ENCODE measurements at places on chromosomes 1 and 21.
A peak's percentile ranks its signal among the peaks of the same experiment; 100 is the strongest.

DNA sequence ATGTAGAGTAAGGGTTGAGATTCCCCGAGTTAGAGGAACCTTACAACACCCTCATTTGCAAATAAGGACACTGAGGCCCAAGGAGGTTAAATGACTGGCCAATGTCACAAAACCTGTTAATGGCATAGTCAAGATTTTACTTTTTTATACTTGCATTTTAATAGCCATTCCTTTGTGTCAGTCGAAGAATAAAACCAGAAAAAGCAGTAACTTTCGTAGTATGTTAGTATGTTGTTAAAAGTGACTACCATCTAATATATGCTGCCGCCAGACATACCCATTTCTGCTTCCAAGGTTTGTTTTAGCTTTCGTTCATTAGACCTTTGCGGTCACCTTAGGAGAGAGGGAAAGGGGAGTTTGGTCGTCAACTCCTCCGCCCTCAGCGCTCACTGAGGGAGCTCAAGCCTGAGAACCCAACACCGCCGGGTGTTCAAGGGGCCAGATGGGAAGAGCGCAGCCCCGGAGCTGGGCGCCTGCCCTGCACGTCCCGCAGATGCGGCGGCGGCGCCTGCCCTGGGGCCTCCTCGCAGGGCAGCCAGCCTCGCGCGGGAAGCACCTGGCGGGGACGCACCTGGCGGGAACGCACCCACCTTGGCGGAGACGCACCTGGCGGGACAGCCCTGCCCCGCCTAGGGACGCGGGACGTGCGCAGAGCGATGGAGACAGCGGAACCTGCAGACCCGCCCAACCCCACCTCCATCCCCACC, 466 bp downstream of the VPS26C start:
- DNase-seq = peak; percentile 13

- DNase-seq = no peak
Observed at GRCh38 chr1:241079047-241079446, 278.0 kb downstream of the RGS7 start.

GRCh38 chr1:200128081-200128480, 100.6 kb downstream of the NR5A2 start:
- no peak for DNase-seq

GRCh38 chr1:44035726-44036408, 4.6 kb upstream of the SLC6A9 start:
- no peak for DNase-seq

GRCh38 chr1:99331636-99332035, 67.3 kb downstream of the PLPPR4 start:
- DNase-seq = no peak

- no peak for DNase-seq
Observed at GRCh38 chr1:27350663-27351540, 9.1 kb downstream of the SYTL1 start.

DNA sequence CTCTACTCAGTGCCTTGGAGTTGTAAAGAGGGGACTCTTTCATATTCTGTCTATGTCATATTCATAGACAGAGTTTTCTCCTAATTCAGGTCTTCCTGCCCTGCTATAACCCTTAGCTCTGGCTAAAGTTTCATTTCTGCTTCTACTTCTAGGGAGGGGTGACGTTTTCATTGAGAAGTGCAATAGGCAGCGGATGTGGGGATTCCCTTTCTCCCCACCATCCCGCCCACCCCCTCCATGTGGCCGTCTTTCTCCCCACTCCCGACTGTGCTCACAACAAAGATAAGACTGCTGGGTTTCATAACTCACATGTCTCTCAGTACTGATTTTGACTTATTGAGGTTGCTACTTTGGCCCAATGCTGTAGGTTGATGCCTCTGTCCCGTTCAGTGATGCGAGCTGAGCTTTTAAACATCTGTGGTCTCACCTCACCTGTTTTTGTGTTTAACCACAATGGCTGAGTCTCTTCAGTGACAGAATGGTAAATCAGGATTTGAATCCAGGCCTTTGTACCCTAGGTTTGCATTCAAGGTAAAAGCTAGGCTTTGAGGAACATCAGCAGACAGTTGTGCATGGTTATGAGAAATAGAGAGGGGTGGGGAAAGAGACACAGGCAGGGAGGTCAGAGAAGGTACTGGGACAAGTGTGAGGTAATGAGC, 7.8 kb upstream of the KIF14 start:
- DNase-seq = no peak

GRCh38 chr1:165315481-165315880, 41.0 kb downstream of the LMX1A start:
- DNase-seq = no peak

DNA sequence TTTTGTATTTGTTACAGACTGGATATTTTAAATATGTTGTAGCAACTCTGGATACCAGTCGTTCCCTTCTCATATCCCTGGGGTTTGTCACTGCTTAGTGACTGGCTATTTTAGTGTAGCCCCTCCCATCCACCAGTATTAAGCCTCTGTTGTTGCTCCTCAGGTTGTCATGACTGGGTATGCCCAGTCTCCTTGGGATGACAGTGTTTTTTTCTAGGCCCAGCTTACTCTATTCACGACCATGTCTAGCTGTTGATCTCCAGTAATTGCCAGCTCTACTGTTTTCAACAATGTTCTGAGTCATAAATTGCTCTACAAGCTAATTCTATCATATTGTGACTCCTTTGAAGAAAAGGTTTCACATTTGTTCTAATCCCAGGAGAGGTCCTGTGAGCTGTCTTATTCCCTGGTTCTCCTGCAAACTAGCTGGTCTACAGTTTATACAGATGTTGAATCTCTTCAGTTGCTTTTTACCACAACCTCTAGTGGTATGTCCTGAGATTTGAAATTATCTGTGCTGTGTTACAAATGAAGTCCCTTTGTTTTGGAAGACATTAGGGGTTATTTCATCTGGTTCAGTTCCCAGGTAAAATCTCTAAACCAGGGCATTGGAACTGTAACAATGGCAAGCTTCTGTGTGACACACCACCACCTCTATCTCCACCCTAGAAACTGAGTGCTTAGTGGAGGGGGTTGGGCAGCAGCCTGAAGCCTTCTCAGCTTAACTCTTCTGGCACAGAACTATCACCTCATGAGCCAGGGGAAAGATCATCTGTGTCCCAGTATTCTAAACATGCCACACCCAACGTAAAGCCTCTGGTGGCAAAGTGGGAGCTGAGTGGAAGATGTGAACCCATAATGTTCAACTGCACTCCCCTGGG, 124.6 kb downstream of the TRIM33 start:
- DNase-seq = no peak

DNA sequence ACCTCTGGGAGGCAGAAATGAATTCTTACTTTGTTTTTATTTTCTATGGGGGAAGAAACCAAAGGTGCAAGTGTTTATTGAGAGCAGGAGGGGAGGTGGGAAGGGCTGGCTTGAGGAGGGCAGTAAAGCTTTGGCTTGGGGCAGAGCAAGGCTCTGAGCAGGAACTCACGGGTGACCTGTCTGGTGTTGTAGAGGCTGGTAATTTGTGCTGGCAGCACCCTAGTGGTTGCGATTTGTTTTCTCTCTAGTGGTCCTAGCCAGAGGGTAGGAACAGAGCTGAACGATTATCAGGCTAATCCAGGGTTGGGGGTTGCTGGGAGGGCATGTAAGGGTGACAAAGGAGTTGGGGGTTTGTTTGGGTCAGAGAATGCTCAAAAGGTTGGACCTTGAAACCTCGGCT, 16.6 kb downstream of the TMCC2 start:
- DNase-seq = no peak

DNA sequence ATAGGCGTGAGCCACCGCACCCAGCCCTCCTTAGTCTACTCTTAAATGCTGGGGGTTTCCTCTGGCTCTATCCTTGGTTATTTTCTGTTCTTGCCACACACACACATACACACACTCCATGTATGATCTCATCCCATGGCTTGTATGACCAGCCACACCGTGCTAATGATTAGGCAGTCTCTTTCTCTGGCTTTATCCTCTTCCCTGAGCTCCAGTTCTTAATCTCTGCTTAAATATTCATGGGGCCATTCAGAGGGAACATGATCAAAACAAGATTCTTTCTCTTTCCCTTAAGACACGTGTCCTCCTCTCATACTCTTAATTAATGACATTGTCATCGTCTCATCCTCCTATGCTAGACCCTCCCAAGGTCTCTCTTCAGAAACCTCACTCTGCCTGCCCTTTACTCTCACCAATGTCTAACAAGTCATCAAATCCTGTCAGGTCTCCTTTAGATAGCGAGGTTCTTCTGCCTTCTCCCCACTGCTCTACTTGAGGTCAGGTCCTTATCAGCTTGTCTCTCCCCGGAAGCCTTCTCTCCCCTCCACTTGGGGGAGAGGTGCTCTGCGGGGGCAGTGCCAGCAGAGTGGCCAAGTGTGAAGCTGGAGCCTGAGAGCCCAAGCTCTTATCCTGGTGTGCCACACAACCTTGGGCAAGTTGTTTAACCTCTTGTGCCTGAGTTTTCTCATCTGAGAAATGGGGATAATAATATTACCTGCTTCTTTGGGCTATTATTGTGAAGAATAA, 83.0 kb upstream of the GNG12 start:
- DNase-seq = no peak

DNA sequence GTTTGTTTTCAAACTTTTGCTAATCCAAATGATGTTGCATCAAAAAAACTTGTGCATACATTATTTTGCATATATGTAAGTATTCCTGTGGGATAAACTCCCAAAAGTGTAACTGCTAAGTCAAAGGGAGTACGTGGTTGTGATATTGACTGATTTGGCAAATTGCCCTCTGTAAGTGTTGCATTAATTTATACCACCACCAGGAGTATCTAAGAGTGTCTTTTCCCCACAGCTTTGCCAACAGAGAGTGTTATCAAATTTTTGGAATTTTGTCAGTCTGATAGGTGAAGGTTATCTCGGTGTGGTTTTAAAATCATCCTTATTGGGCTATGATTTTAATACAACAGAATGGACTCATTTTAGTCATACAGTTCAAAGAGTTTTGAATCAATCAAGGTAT, 30.1 kb upstream of the PARP1 start:
- DNase-seq = no peak

DNA sequence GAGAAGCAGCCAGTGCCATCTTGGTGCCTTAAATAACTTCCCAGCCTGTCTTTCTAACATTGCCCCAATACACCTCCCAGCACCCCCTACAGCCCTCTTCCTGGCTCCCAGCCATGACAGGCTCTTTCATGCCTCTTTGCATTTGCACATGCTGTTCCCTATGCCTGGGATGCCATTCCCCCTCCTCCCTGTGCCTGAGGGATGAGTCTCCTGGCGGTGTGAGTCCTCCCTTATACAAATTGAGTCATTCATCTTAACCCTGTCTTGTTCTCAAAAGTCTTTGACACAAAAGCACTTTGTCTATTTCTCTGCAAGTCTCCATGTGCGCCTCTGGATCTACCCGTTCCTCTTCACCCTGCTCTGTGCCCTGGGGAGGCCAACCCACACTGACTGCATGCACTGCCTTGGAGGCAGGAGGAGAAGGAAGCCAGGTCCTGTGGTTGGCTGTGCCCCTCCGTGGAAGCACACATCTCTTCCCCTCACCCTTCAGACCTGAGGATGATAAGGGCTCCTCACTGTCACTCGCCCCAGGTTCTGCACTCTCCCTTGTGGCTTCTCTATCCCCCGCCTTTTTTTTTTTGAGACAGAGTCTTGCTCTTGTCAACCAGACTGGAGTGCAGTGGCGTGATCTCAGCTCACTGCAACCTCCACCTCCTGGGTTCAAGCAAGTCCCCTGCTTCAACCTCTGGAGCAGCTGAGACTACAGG, 25.1 kb downstream of the CDCP2 start:
- DNase-seq = no peak

GRCh38 chr1:92679980-92680379, 104.9 kb downstream of the EVI5 start:
- DNase-seq = no peak

GRCh38 chr1:24849672-24850295, 80.3 kb downstream of the RUNX3 start:
- peak; percentile 48 for DNase-seq

GRCh38 chr1:8417625-8418024, 99.7 kb downstream of the SLC45A1 start:
- no peak for DNase-seq

- no peak for DNase-seq
Observed at GRCh38 chr1:198330982-198331615, 174.3 kb downstream of the NEK7 start.

DNA sequence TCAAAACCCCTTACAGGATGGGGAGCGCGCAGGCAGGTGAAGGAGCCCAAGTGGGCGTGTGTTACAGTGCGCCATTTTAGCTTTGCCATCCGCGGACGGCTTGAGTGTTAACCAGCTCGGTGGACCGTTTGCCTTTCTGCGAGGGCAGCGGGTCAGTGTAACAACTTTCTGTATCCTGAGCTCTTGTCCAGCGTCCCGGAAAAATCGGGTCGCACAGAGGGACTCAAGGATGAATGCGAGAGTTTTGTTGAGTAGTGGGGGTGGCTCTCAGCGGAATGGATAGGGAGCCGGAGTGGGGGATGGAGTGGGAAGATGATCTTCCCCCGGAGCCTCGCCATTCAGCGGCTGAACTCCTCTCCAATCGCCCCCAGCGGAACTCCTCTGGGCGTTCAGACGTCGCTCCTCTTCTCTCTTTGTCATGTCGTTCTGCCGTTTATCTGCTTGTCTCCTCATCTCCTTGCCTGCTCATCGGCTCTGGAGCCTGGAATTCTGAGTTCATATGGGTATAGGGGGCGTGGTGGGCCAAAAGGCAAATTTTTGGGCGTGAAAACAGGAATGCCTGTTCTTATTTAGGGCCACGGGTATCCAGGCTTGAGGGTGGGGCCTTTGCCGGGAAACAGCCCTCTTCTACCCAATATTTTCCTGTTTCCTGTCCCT, 295.4 kb downstream of the CTH start:
- DNase-seq = no peak

- DNase-seq = no peak
Observed at GRCh38 chr1:40153073-40153770, 8.0 kb upstream of the RLF start.

DNA sequence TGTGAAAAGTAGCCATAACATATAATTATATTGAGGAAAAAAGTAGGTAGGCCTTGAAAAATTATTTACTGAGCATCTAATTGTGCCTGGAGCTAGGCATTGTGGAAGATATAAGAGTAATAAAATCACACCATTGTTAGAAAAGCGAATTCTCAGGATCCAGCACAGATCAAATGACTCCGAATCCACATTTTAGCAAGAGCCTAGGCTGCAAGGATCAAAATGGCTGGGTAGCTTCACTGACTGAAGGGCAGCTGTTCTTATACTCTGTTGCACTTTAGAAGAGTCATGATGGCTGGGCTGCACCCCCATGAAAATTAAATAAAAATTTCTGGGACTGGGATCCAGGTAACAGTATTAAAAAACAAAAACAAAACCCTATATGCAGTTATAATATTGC, 67.6 kb upstream of the HMCN1 start:
- no peak for DNase-seq
